ENCODE measurements at places on chromosomes 7 and 10. TPM values are rescaled to one million over a fixed set of nuclear protein-coding genes. Genes with fewer than 3 reads are reported as not detected.

DNA sequence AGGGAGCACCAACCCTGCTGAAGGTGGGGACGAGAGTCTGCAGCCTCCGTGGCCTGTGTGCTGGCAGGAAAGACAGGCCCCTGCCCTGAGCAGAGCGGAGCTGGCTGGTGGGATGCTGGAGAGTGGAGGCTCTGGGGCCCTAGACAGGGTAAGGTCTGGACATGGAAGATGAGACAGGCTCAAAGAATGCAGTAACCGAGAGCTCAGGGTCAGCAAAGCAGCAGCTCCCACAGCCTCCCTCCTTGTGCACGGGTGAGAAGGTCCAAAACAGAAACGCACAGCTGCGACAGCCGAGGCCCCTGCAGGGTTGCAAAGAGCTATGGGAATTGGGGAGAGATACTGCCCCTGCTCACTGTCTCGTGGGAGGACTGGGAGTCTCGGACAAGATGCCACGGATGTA lies 80.5 kb downstream of the TNS3 start:
- H3K4me3 ChIP-seq: no peak overlapping the region
- peak; percentile 78 for DNase-seq
- peak overlapping the region; percentile 73 for H3K27ac ChIP-seq
- no peaks in the 10 kb centered on the region for H3K27me3 ChIP-seq
- H3K36me3 ChIP-seq: peaks cover 2% of the 10 kb centered on the region

GRCh38 chr7:112199672-112200071 lies 6.5 kb downstream of the DOCK4 start:
- H3K27me3 ChIP-seq: no peaks in the 10 kb centered on the region
- no peak overlapping the region for H3K27ac ChIP-seq
- no peak for DNase-seq
- H3K36me3 ChIP-seq: no peaks in the 10 kb centered on the region
- H3K4me1 ChIP-seq: no peaks in the 10 kb centered on the region

- H3K27ac ChIP-seq: no peak overlapping the region
- peaks cover 2% of the 10 kb centered on the region for H3K27me3 ChIP-seq
- no peaks in the 10 kb centered on the region for H3K36me3 ChIP-seq
Observed at GRCh38 chr7:157609932-157610640, 273.3 kb downstream of the DNAJB6 start.

RSPH10B2 gene
- total RNA-seq: 0.22 TPM

DNA sequence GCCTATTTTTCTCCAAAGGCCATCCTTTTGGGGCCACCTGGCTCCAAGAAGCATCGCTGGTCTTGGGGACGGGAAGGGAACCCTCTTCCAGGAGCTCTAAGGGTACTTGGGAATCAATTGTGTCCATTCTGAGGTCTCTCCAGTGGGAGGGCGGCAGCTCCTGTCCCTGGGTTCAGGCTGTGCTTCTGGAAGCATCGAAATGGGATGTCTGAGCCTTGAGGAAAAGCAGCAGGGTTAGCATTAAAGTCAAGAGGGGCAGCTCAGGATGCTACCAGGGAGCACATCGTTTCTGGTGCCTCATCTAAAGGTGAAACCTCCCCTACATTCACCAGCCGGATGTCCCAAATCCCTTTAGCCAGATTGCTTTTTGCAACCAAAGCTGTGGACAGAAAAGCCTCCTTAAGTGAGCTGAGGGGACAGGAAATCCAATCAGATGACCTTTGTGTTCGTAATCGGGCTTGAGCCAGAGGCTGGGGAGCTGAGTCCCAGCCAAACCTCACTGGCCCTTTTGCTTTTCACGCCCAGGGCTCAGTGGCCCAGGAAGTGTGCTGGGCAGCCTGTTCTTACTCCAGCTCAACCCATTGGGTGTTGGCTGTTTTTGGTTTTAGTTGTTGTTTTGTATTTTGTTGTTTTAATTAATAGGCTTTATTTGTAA lies 88.8 kb upstream of the ANLN start:
- no peak overlapping the region for H3K4me3 ChIP-seq
- peak; percentile 78 for DNase-seq
- peaks cover 9% of the 10 kb centered on the region for H3K4me1 ChIP-seq
- no peaks in the 10 kb centered on the region for H3K27me3 ChIP-seq

GRCh38 chr7:139180700-139181311 lies 50.2 kb upstream of the UBN2 start:
- no peak overlapping the region for H3K27ac ChIP-seq
- no peaks in the 10 kb centered on the region for H3K27me3 ChIP-seq
- H3K4me1 ChIP-seq: no peaks in the 10 kb centered on the region
- no peak for DNase-seq

SCART1 gene
- total RNA-seq: 3.9 TPM

GRCh38 chr7:77727936-77728701 lies 31.9 kb downstream of the RSBN1L start:
- DNase-seq: peak; percentile 20
- H3K27me3 ChIP-seq: no peaks in the 10 kb centered on the region
- H3K36me3 ChIP-seq: no peaks in the 10 kb centered on the region
- no peak overlapping the region for H3K4me3 ChIP-seq

DNA sequence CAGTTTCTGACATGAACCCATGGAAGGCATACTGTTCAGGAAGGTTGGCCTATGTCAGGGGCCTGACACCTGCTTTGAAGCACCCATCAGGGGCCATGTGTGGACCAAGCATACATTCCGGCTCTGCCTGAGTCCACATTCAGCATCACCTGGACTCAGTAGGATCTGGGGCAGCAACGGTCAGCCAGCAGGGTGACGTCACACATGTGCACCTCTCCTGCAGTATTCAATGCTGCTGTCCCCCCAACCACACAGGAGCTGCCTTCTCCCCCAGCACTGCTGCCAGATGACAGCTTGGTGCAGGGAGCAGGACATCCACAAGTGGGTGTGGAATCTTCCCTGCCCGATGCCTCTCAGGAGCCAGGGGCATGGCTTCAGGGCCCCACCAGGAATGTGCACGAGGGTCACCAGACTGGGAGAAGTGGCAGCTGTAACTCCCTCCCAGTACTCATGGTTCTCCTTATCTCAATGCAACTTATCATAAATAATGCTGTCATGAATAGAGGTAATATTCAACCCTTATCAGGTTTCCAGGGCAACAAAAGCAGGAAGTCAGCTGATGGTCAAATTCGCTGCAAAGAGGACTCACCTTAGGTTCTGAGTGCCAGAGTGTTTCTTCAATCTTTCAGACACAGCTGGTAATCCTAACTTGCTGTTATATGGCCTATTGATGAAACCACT lies 292.9 kb downstream of the PAXIP1 start:
- no peaks in the 10 kb centered on the region for H3K27me3 ChIP-seq
- no peaks in the 10 kb centered on the region for H3K36me3 ChIP-seq
- H3K27ac ChIP-seq: no peak overlapping the region
- DNase-seq: no peak

DNA sequence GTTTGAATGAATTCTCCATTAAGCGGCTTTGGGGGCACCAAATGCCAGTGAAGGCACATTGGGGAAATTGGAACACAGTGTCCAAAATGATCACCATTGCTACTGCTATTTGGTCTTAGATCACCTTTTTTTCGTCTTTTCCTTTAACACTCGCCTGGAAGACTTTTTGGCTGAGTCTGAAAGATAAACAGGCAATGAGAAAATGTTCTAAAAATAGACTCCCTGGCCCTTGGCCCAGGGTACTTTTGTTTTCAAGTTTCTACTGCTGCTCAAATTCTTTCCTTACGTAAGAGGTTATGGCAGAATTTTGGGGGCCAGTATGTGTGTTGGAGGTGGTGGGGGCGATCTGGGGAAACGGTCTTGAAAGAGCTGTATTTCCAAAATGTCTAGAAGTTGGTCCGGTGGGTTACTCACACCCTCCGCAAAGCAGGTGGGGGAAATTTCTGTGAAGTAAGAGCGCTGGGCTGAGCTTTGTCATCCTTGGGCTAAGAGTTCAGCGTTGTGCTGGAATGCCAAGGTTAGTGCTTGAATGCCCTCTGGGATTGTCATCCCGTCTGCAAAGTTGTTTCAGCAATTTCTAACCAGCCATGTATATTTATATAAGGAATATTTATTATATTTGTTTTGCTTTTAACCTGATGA lies 1.3 kb upstream of the ITPRIP start:
- H3K4me3 ChIP-seq: peak overlapping the region; percentile 82
- no peaks in the 10 kb centered on the region for H3K36me3 ChIP-seq
- H3K4me1 ChIP-seq: peaks cover 17% of the 10 kb centered on the region
- DNase-seq: peak; percentile 76
- H3K27me3 ChIP-seq: no peaks in the 10 kb centered on the region

- H3K27me3 ChIP-seq: no peaks in the 10 kb centered on the region
- H3K27ac ChIP-seq: no peak overlapping the region
- no peak overlapping the region for H3K4me3 ChIP-seq
- DNase-seq: peak; percentile 21
- H3K4me1 ChIP-seq: no peaks in the 10 kb centered on the region
Observed at GRCh38 chr10:115963848-115964247, 309.2 kb downstream of the GFRA1 start.

KLF14 gene
- total RNA-seq: not detected

CD36 gene
- total RNA-seq: 10.0 TPM

NPVF gene
- total RNA-seq: not detected

DNA sequence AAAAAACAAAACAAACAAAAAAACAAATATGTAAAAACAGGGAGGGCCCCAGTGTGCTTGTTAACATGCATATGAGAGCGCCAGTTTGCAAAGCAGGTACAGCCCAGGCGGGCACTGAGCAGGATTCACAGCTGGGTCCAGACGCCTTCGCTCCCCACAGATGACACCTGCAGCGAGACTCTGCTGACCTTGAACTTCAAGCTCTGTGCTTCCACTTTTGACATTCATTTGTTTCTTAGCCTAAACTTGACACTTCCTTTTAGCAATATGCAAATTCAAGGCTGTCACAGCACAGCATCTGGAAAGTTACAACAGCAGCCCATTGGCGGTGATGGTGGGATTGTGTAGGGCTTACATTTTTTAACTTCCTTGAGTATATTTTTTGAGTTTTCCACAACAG lies 88.8 kb upstream of the TNS3 start:
- no peak overlapping the region for H3K27ac ChIP-seq
- H3K27me3 ChIP-seq: no peaks in the 10 kb centered on the region
- no peaks in the 10 kb centered on the region for H3K36me3 ChIP-seq
- DNase-seq: no peak

All from kidney (tissue), 22 donors.